Activated CD4-positive, alpha-beta T cell treated with anti-CD3 and anti-CD28 coated beads for 36 hours (primary cell): ENCODE measurements at places on chromosomes 5 and 9. TPM values are rescaled to one million over a fixed set of nuclear protein-coding genes. Genes with fewer than 3 reads are reported as not detected.

Gene FOXD4
- 0.16 TPM for total RNA-seq

Gene OTP
- not detected for total RNA-seq

Gene SLC27A4
- total RNA-seq: 8.4 TPM

Gene NUTM2G
- not detected for total RNA-seq

Gene MTX3
- 11.9 TPM for total RNA-seq

Gene PCDHGB5
- total RNA-seq: 0.05 TPM

Gene IFNA21
- not detected for total RNA-seq

Gene TAS2R1
- not detected for total RNA-seq

Gene PCDHGC3
- 0.16 TPM for total RNA-seq

Gene SPINK4
- not detected for total RNA-seq

Gene SLC34A1
- not detected for total RNA-seq

Gene SH3RF2
- 0.63 TPM for total RNA-seq

Gene ADAMTS12
- not detected for total RNA-seq

Gene CDO1
- total RNA-seq: 0.16 TPM

Gene KIF12
- not detected for total RNA-seq

Gene PCDHA1
- not detected for total RNA-seq

Gene PCDHGB1
- not detected for total RNA-seq

Gene PCDHGA6
- 0.05 TPM for total RNA-seq

Gene NTNG2
- 2.0 TPM for total RNA-seq

Gene SLC6A7
- not detected for total RNA-seq
